Stimulated activated effector memory CD8-positive, alpha-beta T cell treated with anti-CD3 and anti-CD28 coated beads, Interleukin-12 subunit alpha, Interleukin-12 subunit beta, amount 100 ng/mL, for 72 hours (primary cell): ENCODE measurements at places on chromosomes 7 and 10.

DNA sequence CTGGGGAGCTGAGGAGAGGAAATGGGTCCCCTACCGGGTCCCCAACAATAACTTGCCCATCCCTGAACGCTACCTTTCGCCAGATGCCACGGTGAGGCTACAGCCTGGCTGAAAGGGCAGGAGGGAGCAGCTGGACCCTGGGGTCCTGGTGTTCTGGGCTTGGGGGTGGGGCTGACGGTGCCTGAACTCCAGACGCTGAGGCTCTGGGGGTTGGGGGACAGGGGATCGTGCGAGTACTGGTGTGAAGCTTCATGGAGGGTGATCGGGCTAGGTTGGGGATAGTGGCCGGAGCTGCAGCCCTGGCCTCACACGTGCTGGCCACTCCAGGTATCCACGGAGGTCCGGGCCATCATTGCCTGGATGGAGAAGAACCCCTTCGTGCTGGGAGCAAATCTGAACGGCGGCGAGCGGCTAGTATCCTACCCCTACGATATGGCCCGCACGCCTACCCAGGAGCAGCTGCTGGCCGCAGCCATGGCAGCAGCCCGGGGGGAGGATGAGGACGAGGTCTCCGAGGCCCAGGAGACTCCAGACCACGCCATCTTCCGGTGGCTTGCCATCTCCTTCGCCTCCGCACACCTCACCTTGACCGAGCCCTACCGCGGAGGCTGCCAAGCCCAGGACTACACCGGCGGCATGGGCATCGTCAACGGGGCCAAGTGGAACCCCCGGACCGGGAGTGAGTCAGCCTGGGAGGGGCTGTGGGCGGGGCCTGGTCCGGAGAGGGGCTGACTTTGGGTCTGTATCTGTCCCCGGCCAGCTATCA, 8.3 kb downstream of the AEBP1 start:
- no peak for DNase-seq

DNA sequence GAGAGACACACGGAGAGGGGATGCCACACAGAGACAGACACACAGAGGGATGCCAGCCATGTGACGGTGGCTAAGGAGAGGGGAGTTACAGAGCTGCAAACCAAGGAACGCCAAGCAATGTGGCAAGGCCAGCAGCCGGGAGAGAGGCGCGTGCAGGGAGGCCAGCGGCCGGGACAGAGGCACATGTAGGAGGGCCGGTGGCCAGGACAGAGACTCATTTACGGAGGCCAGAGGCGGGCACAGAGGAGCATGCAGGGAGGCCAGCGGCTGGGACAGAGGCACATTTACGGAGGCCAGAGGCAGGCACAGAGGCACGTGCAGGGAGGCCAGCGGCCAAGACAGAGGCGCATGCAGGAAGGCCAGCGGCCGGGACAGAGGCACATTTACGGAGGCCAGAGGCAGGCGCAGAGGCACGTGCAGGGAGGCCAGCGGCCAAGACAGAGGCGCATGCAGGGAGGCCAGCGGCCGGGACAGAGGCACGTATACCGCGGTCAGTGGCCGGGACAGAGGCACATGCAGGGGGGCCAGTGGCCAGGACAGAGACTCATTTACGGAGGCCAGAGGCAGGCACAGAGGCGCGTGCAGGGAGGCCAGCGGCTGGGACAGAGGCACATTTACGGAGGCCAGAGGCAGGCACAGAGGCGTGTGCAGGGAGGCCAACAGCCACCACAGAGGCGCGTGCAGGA, 40.4 kb downstream of the INSIG1 start:
- DNase-seq: no peak

GRCh38 chr7:95105627-95106026, 198.2 kb downstream of the PPP1R9A start:
- DNase-seq: no peak

- DNase-seq: no peak
These were observed 37.4 kb downstream of the HSPA12A start for GRCh38 chr10:116704926-116705325.

DNA sequence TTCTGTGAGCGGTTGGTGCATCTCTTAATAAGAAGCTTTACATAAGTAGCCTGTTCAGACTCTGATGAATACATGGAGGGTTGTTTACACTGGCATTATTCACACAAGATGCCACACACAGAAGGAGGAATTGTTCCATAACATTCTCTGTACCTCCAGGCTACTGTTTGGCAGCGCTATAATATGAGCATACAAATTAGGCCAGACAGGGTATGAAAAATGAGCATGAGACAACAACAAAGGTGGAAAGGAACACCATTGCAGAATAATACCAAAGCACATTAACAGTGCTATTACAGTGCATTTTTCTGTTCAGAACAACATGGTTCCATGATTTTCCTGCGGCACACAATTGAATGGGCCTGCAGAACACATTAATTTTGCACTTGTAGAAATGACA, 417.2 kb upstream of the C7orf33 start:
- DNase-seq: no peak

DNA sequence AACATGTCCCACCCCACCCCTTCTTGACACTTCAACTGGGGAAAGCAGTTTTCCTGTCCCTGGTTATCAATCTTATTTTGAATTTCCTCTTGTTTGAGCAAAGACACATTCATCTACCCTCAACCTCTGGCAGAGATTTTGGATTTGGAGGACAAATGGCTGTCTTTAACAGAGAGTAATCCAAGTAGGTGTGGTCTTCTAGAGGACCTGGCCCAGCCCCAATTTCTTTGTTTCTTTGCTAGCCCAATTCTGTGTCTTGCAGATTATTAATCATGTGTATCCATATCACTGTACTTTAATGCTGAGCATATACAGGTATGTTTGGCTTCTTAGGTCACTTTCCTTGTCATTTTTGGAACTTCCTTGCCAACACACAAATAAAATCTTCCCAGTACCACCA, 58.8 kb upstream of the ADCY1 start:
- no peak for DNase-seq

GRCh38 chr7:136027160-136027559, 50.0 kb upstream of the MTPN start:
- no peak for DNase-seq

DNA sequence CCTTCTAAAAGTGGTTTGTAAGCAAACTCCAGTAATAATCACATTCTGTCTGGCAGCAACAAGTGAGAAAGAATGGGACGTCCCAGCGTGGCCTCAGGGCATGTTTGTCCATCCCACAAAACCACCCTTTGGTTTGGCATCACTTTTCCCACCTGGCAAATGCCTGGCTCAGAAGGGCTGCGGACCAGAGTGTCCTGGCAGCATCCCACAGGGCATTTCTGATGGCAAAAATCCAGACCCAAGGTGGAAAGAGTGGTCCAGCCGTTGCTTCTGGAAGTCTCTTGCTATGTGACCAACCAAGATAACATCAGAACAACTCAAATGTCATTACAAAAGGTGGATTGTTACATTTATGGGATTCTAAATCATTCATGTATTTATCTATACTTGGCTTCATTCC, 174.4 kb downstream of the CREB5 start:
- DNase-seq: no peak

DNA sequence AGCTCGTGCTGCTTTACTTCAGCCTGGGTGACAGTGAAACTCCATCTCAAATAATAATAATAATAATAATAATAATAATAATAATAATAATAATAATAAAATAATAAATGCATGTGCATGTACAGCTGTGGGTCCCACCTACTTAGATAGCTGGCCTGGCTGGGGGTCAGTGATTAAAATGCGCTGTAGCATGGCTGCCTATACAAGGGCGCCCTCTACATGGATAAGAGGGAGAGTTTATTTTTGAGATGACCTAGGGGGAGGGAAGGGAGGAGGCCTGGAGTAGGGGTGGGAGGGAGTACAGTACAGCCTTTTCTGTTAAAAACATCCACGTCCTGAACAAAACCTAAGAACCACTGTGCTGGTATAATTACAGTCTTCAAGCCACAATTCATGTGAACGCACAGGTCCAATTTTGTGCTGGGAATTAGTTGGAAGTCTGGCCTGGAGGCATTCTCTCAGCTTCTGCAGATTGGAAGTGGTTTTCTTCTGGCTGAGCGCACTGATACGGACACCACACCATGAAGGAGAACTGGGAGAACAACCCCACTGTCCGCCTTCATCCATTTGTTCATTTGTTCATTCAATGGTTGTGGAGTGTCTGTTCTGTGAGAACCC, 146.5 kb downstream of the TMEM178B start:
- DNase-seq: no peak

- DNase-seq: no peak
These were observed 14.5 kb upstream of the PAX4 start for GRCh38 chr7:127632276-127632910.

DNA sequence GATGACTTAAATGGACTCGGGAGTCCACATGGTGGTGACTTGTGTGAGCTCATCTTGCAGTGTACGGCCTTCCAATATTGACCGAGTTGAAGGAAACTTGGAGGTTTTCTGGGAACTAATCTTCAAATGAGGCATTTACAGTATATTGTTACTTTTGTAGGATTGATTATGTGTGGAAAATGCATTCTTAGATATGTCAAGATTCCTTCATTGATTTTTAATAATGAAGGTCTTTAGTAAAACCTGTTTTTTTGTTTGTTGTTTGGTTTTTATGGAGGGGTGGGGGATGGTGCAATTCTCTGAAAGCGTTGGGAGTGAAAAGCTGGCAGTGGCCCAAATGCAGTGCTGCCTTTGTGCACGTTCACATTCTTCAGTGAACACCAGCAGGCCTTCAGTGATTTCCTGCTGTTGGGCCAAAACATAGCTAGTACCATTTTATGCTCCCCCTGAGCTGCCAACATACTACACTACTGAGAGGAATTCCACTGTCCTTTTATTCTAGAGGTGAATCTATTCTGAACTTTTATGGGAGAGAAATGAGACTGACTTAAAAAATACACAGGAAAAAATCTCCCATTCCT, 50.4 kb downstream of the CCNY start:
- no peak for DNase-seq

DNA sequence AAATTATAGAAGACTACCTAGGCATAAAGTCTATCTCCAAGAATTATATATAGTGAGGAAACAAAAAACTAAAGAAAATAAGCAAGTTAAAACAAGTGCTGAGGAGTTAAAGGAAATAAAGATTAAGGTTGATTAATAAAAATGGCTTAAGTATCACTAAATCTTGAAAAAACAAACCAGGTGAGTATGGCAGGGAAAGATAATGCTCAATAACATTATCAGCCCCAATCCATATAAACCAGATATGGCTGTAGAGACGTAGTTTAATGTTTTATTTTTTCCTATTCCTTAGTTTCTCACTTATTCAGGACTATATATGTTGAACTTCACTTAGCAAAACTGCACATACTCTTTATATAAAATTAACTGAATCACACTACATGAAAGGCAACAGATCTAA, 4.4 kb downstream of the WASL start:
- DNase-seq: no peak

DNA sequence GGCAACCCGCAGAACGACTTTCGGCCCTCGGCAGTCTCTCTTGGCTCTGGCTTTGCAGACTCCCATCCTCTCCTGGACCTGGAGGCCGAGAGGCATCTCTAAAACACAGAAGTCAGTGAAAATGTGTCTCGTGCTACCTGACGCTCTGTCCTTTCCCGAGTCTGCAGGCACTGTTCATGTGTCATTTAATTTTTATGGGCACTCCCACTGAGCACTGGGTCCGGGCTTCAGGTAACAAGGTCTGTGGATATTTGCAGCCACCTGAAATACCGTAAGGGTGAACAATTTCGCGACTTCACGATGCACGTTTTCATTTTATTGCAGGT, 96.8 kb downstream of the GLRX3 start:
- DNase-seq: no peak

DNA sequence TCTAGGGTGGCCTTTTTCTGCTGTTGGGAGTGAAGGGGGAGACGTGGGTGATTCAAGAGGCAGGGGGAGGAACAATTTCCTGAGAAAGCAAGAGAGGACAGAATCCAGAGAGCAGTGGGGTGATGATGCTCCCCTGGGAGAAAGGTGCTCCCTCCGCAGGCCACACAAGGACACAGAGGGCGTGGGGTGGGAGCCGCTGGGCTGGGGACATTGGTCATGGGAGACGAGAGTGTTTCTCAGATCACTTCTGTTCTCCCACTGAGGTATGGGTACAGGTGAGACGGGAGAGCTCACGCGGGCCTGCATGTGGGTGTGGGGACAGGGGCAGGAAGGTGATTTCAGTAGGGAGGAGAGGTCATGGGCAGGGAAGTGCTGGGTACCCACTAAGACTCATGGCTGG, 259.5 kb upstream of the CTBP2 start:
- DNase-seq: no peak

DNA sequence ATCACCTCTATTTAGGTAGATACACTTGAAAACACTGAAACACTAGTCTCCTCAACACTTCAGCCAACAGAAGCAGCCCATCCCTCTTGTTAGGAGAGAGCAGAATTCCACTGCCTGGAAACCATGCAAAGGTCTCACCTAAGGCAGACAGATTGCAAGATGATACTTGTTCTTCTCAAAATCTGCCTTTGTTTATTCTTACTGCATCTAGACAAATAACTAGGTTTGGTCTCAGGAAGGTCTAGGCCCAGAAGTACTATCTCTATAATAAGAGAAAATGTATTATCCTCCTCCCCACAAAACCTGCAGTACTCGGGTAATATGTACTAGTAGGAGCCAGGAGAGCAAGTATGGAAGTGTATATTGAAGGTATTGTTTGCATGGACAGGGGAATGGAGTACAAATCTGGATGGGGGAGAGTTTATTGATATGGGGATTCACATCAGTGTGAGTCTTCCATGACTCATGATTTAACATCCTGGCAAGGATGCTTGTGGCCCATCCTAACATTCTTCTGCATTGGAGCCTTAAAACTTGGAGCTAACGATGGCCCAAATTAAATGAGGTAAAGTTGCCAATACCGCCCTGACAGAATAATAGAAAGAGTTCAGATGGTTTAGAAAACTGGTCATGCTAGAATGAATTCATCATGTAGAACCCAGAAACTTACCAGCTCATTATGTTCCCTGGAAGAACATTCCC, 109.2 kb downstream of the EPC1 start:
- no peak for DNase-seq

DNA sequence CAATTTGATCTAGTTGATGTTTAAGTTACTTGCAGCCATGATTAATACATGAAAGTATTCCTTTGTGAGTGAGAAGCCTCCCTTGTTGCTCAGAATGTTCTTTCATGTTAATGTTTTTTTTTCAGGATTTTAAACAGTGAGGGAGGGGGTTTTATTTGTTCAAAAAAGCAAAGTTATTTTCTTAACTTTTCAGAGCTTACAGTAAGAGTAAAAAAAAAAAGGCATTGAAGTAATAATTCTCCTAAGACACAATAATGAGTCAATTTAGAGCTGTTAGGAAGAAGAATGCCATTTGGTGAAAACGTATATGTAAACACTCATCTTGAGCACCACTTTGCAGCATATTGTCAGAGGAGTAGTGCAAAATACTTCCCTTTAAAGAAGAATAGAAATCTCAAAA, 105.8 kb downstream of the SEMA3A start:
- no peak for DNase-seq

GRCh38 chr7:116732788-116733694, 61.0 kb downstream of the MET start:
- no peak for DNase-seq

- DNase-seq: no peak
These were observed 29.9 kb downstream of the CYTH3 start for GRCh38 chr7:6242561-6242960.

- no peak for DNase-seq
These were observed 304.4 kb upstream of the SHH start for GRCh38 chr7:156116514-156117215.

- no peak for DNase-seq
These were observed 44.3 kb upstream of the ZC3HAV1 start for GRCh38 chr7:139153832-139154231.
